ENCODE measurements at places on chromosomes 11 and 22.

DNA sequence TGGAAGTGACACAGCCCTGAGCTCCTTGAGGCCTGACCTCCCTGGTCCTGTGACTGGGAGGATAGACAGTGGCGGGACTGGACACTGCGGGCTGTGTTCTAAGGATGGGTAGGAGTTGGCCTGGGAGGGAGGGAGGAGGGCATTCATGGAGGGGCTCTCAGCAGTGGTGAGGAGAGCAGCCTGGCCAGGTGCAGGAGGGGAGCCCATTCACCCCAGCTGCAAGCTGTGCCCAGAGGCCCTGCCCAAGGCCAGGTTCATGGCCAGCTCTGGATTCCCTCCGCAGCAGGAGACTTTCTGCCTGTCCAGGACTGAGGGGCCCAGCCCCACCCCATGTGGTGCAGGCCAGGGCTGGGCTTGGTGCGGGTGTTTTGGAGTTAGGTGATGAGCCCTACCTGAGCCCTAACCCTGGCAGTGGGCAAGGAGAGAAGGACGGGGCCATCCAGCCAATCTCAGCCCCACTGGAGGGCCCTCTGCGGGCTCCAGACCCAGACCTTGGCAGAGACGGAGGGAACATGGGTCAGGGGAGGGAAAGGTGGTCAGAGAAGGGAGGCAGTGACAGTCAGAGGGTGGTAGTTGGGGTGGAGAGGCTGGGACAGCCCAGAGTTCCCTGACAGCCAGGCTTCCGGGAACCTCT, 26.8 kb downstream of the CACNA1I start:
- no peak for DNase-seq

DNA sequence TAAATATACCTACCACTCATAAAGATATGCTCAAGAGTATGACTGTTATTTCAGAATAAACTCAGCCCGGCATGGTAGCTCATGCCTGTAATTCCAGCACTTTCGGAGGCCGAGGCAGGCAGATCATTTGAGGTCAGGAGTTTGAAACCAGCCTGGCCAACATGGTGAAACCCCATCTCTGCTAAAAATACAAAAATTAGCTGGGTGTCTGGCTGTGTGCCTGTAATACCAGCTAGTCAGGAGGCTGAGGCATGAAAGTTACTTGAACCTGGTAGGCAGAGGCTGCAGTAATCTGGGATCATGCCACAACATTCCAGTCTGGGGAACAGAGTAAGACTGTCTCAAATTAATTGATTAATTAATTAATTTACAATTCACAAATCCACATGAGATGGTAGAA, 208.2 kb upstream of the PDGFD start:
- DNase-seq, result no peak

DNA sequence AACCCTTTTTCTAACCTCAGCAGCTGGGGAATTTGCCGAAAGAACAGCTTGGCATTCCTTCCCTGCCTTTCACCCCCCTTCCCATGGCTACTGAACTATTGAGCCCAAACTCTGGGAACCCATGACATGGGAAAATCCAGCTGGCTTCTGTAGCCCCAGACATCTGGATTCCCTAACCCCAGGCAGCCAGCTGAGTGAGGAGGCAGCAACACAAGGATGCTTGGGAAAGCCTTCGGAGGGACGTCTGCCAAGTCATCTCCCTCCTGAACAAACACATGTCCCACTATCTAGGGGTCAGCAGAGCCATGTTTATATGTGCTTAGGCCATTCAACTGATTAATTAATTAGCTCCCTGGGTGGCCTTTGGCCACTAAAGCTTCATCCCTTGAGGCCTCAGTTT, 21.6 kb downstream of the LRRC55 start:
- peak; percentile 46 for DNase-seq

DNA sequence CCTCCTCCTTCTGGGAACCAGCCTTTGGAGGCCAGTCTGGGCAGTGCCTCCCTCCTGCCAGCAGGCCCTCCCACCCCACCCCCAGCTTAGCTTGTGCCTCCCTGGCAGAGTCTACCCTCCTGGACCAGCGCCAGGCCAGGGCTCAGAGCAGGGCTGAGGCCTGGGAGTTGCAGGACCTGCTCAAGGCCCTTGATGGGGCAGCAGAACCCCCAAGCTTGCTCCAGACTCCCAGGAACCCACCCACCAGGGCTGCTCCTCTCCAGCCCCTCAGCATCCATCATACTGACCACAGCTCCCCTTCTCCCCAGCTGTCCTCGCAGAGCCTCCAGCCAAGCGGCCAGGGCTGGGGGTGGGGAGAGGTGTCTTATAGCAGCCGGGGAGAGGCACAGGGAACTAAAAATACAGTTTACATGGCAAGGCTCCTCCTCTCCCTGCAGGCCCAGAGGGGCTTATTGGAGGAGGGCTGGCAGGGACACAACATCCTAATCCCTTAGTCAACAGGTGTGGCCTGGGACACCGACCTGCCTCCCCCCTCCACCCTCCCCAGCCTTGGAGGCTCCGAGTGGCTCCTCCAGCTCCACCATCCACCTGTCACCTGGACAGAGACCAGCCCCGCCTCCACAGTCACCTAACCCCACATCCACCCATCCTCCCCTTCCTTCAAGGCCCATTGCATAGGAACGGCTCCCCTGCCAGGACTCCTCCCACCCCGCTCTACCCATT, 5.2 kb upstream of the MB start:
- DNase-seq, result peak; percentile 35

- peak; percentile 94 for DNase-seq
Measured at GRCh38 chr22:19432133-19432851, at the start of gene MRPL40. MRPL40 (plus strand) TSS chr22:19432545; CDS start chr22:19432555, 10 bp downstream.

Measured in body of pancreas (tissue), 4 donors.